ENCODE measurements at places on chromosomes 5 and 9.

DNA sequence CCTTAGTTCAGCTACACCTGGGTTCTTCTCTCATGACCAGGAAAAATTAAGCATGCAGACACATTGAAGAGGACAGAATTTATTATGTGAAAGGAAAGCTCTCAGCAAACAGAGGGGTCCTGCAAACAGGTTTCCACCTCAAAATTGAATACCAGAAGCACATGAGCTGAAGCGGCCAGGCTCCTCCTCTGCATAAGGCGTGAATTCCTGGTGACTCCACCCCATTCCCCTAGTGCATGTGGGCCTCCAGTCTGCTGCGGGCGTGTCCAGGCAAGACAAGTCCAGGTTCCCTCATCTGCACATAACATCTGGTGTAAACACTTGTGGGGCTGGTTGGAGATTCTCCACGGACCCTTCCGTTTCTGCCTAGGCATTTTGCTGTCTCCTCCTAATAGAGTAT lies 1156.4 kb downstream of the FOXD4L5 start:
- no peak for DNase-seq

DNA sequence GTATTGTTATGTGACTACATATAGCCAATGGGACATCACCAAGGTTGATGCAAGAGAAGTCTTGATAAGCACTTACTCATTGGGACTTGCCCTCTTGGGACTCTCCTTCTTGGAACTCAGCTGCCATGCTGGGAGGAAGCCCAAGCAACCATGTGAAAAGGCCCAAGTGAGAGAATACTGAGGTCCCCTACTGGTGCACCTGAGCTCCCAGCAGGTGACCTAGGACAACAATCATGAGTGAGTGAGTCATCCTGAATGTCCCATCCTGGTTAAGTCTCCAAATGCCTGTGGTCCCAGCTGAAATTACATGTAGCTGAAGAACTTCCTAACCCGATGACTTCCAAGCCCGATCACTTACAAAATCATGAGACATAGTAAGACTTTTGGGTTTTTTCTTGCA lies 260.7 kb downstream of the ICE1 start:
- no peak for DNase-seq

GRCh38 chr9:24359046-24359445 lies 186.7 kb downstream of the IZUMO3 start:
- DNase-seq: no peak

DNA sequence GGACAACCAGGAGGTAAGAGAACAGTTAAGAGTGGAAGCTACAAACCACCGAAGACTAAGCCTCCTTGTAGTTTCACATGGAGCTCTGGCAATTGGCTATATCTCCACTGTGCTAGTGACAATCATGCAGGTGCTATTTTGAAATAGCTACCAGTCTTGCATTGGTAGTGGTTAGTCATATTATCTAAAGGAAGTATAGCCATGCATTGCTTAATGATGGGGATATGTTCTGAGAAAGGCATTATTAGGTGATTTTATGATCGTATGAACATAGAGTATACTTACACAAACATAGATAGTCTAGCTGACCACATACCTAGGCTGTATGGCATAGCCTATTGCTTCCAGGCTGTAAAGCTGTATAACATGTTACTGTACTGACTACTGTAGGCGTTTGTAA lies 28.4 kb downstream of the HSDL2 start:
- no peak for DNase-seq

- DNase-seq: peak; percentile 94
These were observed 57.8 kb upstream of the RAI14 start for GRCh38 chr5:34598177-34598794.

GRCh38 chr9:109134167-109134578 lies 14.4 kb upstream of the TMEM245 start:
- no peak for DNase-seq

GRCh38 chr5:172648755-172649154 lies 7.7 kb downstream of the NEURL1B start:
- DNase-seq: no peak

DNA sequence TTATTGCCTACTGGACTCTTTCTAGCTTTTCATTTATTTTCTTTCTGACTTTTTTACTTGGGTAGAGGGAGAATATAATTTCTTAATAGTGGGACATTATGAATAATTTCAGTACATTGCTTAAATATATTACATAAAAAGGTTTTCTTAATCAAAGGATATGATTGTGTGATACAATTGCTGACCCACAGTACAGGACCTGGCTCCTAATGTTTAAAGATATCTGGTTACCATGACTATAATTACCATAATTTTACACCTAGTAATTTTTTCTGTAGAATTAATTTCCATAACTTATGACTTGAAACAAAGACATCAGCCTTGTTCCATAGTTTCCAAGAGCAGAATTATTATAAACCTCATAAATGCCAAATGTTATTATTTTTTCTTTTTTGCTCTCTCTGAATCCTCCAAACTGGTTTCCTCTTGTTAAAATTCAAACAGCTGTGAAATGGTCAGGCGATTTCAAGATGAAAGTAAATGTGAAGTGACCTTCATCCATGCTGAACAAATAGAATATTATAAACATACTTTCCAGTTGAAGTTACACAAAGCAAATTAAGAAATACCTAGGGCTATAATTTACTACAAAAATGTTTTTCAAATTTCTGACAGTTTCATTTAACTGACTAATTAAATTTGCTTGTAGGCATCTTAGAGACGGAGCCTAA lies 301.2 kb upstream of the TYRP1 start:
- DNase-seq: no peak

- DNase-seq: no peak
These were observed 103.3 kb downstream of the SVEP1 start for GRCh38 chr9:110476251-110476650.

DNA sequence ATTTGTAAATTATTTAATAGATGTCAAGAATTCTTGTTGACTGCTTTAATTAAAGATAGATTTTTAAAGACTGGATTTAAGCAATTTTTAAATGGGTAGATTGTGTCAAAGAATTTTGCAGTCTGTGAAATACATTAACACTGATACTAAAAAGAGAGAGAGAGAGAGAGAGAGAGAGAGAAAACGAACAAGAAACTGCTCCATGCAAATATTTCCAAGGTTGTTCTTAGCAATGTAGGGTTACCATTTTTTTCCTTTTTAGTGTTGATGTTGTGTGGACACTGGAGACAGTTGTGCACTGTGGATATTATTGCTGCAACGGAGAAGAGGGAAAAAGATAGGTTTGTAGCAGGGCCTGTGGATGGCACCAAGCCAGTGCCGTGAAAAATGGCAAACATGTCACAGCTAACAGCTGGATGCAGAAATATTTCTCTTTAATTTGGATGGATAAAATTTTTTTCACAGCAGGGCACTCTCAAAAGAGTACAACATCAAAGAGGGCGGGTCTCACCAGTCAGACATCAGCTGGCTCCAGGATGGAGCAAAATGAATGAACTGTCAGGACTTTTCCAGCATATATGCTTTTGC lies 58.2 kb downstream of the PRDM6 start:
- DNase-seq: no peak

DNA sequence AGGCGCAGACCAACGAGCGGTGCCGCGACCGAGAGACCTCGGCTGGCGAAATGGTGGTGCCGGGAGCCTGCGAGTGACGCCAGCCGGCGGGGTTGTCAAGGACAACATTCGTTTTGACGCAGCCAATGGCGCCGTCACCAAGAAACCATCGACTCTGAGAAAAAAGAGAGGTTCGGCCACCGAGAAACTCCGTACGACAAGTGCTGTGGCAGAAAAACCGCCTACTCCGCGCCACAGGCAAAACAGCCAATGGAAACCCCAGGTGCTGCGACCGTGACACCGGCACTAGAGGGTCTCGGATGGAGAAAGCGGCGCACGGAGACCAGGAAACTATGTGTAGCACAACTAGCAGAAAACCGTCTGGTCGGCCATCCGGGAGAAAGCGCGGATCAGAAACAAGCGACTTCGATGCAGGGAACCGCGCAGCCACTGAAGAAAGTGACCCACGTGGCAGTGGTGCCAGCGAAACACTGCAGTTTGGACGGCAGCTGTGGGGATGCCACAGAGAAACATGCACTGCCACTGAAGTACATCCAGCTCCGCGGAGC lies 88.8 kb downstream of the ANXA2R start:
- DNase-seq: peak; percentile 38

DNA sequence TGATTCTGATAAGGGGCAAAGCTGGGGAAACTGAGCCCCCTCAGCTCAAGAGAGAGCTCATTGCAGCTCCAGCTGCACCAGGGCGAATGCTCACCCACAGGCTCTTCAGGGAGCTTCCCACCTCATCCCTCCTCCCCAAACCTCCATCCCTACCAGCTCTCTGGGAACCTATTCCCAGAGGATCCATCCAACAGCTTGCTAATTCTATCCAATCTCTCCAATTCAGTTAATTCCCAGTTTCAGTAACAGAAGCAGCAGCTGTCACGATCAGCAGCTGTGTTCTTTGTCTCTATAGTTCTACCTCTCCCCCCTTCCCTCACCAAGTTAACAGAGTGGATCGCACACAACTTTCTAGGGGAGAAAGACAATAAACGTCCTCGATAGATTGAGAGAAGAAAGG lies 135.5 kb upstream of the EFNA5 start:
- DNase-seq: no peak

- no peak for DNase-seq
These were observed 86.0 kb downstream of the RXRA start for GRCh38 chr9:134412298-134412711.

- DNase-seq: no peak
These were observed 3.7 kb downstream of the OTULIN start for GRCh38 chr5:14668181-14668591.

- no peak for DNase-seq
These were observed 33.3 kb downstream of the ZNF618 start for GRCh38 chr9:113909421-113909820.

DNA sequence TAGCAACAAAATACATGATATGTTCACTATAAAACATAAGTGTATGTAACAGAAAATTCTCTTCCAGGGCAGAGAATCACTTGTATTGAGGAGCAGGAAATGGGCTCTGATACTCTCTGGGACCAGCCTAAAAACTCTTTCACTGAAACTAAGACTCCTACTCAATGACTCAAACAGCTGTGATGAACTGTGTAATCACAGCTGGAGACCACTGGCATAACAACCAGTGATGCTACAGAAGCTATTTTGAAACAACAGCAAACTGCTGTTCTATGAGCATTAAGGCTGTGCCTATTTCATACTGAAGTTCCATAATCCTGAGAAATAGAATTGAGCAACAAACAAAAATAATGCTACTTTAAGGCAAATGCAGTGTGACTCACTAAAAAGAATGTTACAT lies 594.0 kb downstream of the HINT1 start:
- DNase-seq: peak; percentile 7

GRCh38 chr5:131379723-131380122 lies 115.9 kb downstream of the CDC42SE2 start:
- DNase-seq: peak; percentile 13

GRCh38 chr5:98836175-98836574 lies 62.7 kb downstream of the RGMB start:
- DNase-seq: no peak

- DNase-seq: peak; percentile 13
These were observed 734 bp downstream of the SKP1 start for GRCh38 chr5:134175921-134176510.

DNA sequence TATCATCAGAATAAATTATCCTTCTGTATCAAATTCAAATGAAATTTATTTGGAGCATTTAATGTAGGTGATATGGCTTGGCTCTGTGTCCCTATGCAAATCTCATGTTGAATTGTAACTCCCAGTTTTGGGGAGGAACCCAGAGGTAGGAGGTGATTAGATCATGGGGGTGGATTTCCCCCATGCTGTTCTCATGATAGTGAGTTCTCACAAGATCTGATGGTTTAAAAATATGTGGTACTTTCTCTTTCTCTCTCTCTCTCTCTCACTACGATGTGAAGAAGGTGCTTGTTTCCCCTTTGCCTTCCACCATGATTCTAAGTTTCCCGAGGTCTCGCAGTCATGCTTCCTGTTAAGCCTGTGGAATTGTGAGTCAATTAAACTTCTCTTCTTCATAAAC lies 678.4 kb upstream of the RGMB start:
- DNase-seq: no peak

GRCh38 chr9:134420974-134421432 lies 94.7 kb downstream of the RXRA start:
- DNase-seq: no peak

DNA sequence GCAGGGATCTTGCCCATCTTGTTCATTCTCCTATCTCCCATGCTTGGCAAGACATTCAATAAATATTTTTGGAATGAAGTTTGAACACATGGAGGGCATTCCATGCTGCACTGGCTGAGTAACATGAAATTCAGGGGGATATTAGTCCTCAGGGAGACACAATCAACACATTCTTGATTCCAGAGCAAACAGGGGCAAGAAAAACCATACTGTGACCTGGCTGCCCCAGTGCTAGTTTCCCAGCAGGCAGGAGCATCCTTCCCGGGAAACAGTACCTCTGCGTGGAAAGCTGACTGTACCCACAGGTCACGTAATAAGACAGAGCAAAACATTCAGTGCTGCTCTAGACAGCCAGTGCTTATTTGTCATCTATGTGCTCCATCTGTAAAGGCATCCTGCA lies 66.3 kb upstream of the SPOCK1 start:
- DNase-seq: peak; percentile 76

DNA sequence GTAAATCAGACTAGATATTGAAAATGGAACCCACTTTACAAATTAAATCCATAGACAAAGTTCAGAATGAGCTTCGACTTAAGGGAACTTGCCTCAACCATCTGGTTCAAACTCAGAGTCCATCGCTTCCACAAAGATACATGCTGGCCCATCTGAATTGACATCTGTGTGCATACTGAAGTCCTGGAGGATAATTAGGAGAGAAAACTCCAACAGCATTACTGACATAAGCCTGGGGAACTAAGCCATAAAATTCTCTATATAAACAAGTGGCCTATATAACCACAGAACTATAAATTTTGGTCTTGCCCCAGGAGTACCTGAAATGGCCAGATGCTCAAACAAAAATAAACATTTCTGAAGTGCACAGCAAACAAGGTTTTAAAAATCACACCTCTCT lies 94.4 kb downstream of the IZUMO3 start:
- no peak for DNase-seq

GRCh38 chr5:88734983-88735382 lies 148.0 kb downstream of the MEF2C start:
- DNase-seq: no peak

DNA sequence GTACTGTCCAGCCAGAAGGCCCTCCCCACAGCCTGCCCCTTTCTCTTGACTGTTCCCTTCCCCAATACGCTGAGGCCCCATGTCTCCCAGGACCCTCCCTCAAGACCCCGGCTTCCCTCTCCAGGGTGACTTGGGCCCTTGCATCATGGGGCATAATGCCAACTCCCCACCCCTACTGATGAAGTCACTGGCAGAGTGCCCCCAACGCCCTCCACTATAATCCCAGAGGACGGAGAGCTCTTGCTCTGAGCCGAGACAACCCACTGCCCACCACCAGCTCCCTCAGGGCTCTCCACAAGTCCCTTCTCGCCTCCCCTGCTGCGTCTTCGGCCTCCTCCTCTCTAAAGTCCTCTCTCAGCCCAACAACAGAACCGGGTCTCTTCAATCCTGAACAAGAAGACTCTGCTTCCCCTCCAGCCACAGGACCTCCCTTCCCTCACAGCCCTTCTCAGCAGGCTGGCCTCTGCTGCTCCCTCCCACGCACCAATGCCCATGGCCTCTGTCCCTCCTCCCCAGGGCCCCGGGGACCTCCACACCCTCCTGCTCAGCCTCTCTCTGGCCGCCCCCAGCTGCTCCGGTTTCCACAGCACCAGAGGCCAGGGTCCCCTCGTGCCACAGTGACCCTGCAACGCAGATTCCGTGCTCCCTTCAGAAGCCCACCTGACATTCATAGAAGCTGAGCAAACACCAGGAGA lies 47.6 kb downstream of the ADAMTS2 start:
- no peak for DNase-seq

- no peak for DNase-seq
These were observed 15.2 kb downstream of the DNAJC21 start for GRCh38 chr5:34944460-34945047.
